ENCODE measurements at places on chromosomes 6 and 20.

DNA sequence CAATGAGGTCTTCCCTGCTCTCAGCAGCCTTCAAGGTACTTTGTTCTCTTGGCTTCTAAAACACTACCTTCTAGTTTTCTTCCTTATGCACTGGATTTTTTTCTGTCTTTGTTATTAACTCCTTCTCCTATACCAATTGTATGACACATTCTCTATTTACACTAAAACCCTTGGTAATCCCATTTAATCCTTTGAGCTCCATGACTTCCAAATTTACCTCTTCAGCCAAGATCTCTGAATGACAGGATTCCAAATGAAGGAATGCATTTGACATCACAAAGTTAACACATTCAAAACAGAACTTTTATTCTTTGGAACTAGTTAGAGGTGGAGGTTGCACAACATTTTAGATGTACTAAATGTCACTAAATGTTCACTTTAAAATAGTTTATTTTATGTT, 86.6 kb upstream of the SAMD5 start:
- H3K36me3 ChIP-seq: no peaks in the 10 kb centered on the region
- H3K27ac ChIP-seq: no peak overlapping the region
- no peaks in the 10 kb centered on the region for H3K27me3 ChIP-seq
- H3K4me1 ChIP-seq: no peaks in the 10 kb centered on the region

DNA sequence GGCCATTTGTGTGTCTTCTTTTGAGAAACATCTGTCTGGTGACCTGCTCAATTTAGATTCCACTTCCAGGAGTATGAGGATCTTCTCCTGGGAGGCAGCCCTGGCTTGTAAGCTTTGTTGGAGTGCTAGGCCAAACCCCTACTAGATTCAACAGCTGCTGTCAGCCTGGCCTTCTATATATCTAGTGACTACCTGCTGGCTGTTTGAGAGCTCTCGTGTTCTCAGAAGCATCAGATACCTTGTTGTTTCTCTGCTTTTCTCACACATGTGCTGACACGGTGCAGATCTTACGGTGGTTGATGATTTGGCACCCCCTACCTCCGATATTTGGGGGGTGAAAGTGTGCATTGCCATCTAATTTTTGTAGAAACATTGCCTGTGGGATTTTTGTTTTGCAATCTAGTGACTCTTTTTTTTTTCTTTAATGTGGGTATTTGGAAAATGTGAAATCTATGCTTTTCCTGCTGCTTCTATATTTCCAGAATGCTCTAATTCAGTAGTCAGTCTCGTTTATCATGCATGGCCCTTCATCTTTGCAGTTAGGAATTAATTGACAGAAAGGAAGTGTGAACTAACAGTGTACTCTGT, 4.7 kb downstream of the CCN2 start:
- H3K4me3 ChIP-seq: no peak overlapping the region
- no peak for DNase-seq
- peaks cover 49% of the 10 kb centered on the region for H3K27me3 ChIP-seq
- no peak overlapping the region for H3K27ac ChIP-seq
- no peaks in the 10 kb centered on the region for H3K36me3 ChIP-seq

- no peaks in the 10 kb centered on the region for H3K4me1 ChIP-seq
- no peak for DNase-seq
- no peak overlapping the region for H3K4me3 ChIP-seq
Measured at GRCh38 chr6:159325476-159325875, 156.3 kb downstream of the FNDC1 start.

- no peak overlapping the region for H3K4me3 ChIP-seq
- peaks cover 28% of the 10 kb centered on the region for H3K4me1 ChIP-seq
- peak overlapping the region; percentile 90 for H3K27ac ChIP-seq
- H3K27me3 ChIP-seq: peaks cover 46% of the 10 kb centered on the region
Measured at GRCh38 chr6:4637691-4638433, 138.3 kb upstream of the CDYL start.

DNA sequence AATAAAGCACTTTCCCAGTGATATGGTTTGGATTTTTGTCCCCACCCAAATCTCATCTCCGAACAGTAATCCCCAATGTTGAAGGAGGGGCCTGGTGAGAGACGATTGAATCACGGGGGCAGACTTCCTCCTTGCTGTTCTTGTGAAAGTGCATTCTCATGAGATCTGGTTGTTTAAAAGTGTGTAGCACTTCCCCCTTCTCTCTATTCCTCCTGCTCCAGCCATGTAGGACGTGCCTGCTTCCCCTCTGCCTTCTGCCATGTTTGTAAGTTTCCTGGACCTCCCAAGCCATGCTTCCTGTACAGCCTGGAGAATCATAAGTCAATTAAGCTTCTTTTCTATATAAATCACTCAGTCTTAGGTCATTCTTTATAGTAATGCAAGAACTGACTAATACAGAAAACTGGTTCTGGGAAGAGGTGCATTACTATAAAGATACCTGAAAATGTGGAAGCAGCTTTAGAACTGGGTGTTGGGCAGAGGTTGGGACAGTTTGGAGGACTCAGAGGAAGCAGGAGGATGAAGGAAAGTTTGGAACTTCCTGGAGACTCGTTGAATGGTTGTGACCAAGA, 7.4 kb downstream of the EPM2A start:
- H3K27ac ChIP-seq: peak overlapping the region; percentile 37
- DNase-seq: no peak
- no peak overlapping the region for H3K4me3 ChIP-seq
- peaks cover 30% of the 10 kb centered on the region for H3K36me3 ChIP-seq
- H3K27me3 ChIP-seq: no peaks in the 10 kb centered on the region
- peaks cover 37% of the 10 kb centered on the region for H3K4me1 ChIP-seq

GRCh38 chr6:106974336-106974998, at the start of gene CD24:
CD24 (minus strand) TSS chr6:106974729; CDS start chr6:106974646, 83 bp downstream.
- no peak within 1 kb of the TSS for H3K27ac ChIP-seq
- no peaks in the 10 kb centered on the region for H3K36me3 ChIP-seq
- peaks cover 12% of the 10 kb centered on the region for H3K4me1 ChIP-seq
- H3K4me3 ChIP-seq: peak within 1 kb of the TSS; percentile 70
- peak; percentile 53 for DNase-seq

DNA sequence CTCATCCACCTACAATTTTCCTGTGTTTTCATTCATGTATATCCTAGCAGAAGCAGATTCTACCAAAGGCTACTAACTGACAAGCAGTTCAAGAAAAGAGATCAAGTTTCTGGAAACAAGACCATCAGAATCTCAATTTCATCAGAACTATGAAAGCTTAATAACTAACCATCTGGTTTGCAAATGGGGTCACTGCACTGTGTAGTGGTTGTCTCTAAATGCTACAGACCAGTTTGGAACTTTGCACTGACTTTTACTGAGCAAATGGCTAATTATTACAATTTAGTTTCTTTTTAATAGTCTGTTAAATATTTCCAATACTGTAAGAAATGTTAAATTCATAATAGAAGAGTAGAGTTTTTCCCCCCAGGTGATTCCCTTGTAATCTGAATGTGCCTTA, 64.5 kb downstream of the REPS1 start:
- H3K27me3 ChIP-seq: no peaks in the 10 kb centered on the region
- peaks cover 3% of the 10 kb centered on the region for H3K4me1 ChIP-seq
- no peak overlapping the region for H3K4me3 ChIP-seq
- DNase-seq: no peak

- peaks cover 5% of the 10 kb centered on the region for H3K27me3 ChIP-seq
- DNase-seq: no peak
- no peak overlapping the region for H3K4me3 ChIP-seq
- H3K36me3 ChIP-seq: no peaks in the 10 kb centered on the region
- H3K4me1 ChIP-seq: peaks cover 4% of the 10 kb centered on the region
Measured at GRCh38 chr20:53183181-53183580, 211.0 kb downstream of the TSHZ2 start.

GRCh38 chr6:85490516-85491248, 40.8 kb downstream of the NT5E start:
- no peak for DNase-seq
- H3K4me1 ChIP-seq: peaks cover 4% of the 10 kb centered on the region
- H3K27me3 ChIP-seq: no peaks in the 10 kb centered on the region
- H3K36me3 ChIP-seq: peaks cover under 1% of the 10 kb centered on the region
- H3K4me3 ChIP-seq: no peak overlapping the region
- H3K27ac ChIP-seq: no peak overlapping the region

Measured in activated T-cell treated with anti-CD3 and anti-CD28 coated beads, Interleukin-2, amount 50 U/mL, for 24 hours (primary cell).